ENCODE measurements at places on chromosomes 12 and 14.

DNA sequence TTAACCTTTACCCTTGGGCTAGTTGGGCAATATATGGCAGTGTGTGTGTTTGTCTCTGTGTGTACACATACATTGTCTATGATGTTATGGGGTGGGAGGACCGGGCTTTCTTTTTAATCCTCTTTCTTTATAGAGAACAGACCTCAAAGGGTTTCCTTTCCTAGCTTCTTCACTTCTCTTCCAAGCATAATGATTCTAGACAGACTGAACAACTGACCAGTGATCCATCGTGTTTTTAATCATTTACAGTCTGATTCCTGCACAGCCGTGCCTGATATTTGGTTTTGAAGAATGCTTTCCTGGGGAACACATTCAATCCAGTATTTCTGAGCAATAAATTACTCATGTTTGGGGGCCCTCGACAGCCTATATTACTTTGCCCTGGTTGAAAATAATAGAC lies 481.1 kb upstream of the DCN start:
- no peak for DNase-seq

GRCh38 chr14:66495218-66496098 lies 9.3 kb downstream of the CCDC196 start:
- DNase-seq: peak; percentile 57

GRCh38 chr12:112146123-112146522 lies 20.8 kb downstream of the TRAFD1 start:
- DNase-seq: no peak

DNA sequence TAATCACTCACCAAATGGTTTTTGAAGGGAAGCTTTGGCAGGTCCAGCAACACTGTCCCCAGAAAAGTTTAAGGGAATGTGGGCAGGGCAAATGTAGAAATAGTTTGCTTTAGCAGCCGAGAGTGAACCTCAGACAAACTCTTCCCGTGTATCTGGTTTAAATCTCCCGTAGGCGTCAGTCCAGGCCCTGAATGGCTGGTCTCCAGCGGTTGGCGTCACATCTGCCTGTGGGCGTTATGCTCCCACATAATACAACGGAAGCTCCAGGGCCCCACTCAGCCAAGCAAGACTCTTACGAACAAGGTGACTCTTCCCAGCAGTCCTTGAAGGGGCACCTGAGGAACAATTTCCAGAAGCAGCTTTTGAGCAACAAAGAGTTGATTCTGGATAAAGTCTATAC lies 942 bp downstream of the ZC2HC1C start:
- DNase-seq: no peak

Measured in activated CD8-positive, alpha-beta T cell treated with anti-CD3 and anti-CD28 coated beads, Interleukin-2, amount 10 ng/mL, durations not matched to agents 7 days and 5 days (primary cell).